NCI-H524 treated with DMSO at 0.1 percent for 48 hours (cell line): ENCODE measurements at places on chromosomes 12 and 14.

GRCh38 chr14:77000340-77001270 is 27.9 kb downstream of the IRF2BPL start:
- DNase-seq = no peak

- no peak for DNase-seq
Measured at GRCh38 chr12:71780237-71780822, 25.7 kb downstream of the RAB21 start.

DNA sequence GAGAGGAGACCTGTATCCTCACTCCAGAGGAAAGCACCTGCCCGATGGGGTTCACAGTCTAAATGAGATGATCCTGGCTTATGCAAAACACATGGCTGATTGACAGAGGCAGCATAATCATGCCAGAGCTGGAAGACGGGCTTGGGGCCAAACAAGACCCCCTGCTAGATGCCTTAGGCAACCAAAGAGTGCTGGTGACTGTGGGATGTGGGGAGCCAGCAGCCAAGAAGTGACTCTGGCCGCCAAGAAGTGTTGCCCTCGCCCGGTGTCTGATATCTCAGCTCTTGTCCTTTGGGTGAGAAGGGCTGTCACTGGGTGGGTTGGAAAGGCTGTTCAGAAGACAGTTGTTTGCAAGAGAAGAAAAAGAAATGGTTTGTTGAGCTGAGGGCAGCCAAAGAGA is 56.7 kb downstream of the PLEKHG3 start:
- no peak for DNase-seq

DNA sequence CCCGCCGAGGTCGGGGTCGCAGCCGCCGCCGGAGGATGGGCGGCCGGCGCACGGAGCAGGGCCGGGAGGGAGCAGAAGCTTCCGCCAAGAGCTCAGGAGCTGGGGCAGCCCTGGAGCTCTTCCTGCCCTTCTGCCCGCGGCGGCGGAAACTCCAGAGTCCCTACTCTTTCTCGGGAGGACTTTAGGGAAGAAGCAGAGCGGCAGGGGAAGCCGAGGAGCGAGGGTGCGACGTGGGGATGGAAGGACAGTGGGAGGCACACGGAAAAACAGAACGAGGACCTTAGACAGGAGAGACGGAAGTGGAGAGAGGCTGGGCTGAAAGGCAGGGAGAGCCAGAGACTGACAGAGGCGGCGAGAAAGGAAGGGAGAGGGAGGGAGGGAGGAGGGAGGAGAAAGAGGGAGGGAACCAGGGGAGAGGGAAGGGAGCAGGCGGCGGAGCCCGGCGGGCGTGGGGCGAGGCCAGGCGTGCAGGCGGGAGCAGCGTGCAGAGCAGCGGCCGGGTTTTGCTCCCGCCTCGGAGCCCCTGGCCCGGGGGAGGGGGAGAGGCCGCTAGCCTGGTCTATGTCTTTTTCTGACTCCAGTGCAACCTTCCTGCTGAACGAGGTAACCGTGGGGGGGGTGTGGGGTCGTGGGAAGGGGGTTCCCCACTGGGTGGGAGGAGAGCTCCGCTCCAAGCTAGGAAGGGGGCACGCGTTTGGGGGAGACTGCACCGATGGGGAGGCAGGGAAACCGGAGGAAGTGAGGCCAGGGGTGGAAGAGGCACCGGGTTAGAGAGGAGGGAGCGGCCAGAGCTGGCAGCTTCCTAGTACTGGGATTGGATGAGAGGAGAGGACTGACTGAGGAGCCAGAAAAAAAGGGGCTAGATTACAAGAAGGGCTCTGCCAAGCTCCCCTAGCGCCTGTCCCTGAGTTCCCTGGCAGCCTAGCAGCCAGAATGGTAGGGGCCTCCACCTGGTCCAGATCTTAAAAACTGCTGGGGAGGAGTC is 2.9 kb upstream of the CACNB3 start:
- no peak for DNase-seq

DNA sequence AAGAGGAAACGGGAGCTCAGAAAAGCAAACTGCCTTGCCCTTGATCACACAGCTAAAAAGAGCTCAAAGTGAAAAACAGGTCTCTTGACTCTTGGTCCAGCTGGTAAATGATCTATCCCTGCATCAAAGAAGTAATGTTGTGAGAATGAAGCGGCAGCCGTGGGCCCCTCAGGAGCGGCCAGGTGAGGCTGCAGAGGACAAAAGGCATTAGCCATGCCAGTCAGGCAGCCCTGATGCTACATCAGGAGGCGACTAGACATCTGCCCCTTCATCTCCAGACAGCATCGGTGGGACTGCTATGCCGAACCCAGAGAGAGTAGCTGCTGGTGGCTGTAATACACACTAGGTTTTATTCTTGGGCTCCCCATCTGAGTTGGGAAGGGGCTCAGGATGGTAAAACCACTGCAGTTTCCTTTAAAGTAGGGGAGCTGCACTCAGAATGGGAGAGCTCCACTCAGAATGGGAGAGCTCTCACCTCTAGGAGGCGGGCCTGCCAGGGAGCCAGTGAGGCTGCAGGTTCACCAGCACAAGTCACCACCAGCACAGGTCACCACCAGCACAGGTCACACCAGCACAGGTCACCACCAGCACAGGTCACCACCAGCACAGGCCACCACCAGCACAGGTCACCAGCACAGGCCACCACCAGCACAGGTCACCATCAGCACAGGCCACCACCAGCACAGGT is 120.1 kb downstream of the TSPAN9 start:
- DNase-seq = no peak

- no peak for DNase-seq
Measured at GRCh38 chr14:61513986-61514830, 181.1 kb upstream of the HIF1A start.

GRCh38 chr12:96198965-96199364 is 4.8 kb downstream of the ELK3 start:
- no peak for DNase-seq

DNA sequence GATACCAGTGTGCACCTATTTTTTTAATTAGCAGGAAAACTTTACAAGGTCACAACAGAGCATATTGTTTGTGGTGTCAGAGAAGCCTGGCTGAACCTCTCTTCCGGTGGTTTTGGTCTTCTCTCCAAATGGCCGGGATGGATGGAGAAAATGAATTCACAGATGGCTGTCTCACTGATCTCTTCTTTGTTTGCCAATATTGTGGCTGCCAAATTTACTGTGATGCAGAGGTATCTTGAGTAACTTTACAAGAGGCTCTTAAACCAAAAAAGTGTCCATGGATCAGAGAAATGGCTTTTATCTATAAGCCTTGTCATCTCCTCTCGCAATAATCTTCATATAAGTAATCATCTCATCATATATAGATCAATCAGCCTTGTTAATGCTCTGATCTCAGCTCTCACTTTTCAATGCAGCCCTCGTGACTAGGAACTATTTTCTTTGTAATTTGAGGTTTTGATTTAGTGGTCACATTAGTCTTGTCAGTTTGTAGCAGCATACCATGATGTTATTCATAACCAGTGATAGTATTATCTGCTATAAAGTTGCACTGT is 308.1 kb downstream of the EGLN3 start:
- no peak for DNase-seq

- no peak for DNase-seq
Measured at GRCh38 chr12:123998344-123998990, 25.5 kb downstream of the ZNF664 start.

GRCh38 chr14:89956661-89957009 is 908 bp downstream of the TDP1 start:
- DNase-seq = no peak

DNA sequence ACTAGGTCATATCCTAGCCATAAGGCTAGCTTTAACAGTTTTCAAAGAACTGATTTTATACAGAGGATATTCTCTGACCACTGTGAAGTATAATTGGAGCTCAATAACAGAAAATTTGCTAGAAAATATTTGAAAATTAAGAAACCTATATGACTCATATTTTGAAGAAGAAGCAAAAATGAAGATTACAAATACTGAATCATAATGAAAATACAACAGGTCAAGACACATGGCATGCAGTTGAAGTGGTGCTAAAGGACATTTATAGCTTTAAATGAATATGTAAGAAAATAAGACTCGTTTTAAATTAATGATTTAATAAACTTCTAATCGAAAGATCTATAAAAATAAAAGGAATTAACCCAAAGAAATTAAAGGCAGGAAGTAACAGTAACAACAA is 1234.6 kb downstream of the SLC16A7 start:
- DNase-seq = no peak

- no peak for DNase-seq
Measured at GRCh38 chr12:106709068-106709511, 65.4 kb upstream of the RIC8B start.

- no peak for DNase-seq
Measured at GRCh38 chr12:54352022-54352531, 12.2 kb downstream of the GPR84 start.

DNA sequence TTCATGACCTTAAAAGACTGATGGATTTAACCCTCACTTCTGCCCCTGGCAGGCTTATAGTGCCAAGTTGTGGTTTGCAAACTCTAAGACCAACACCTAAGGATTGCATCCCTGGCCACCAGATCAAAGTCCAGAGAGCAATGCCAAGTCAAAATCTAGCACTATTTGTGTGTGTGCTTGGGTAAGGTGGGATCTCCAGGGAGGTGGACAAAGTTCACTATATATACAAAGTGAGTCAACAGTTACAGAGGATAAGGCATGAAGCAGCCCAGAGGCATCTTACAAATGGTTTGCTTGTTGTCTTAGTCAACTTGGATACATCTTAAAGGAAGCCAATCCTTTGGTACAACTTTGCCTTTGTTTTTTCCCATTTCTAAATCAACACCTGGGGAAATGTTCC is 137.3 kb downstream of the MSRB3 start:
- no peak for DNase-seq

- no peak for DNase-seq
Measured at GRCh38 chr12:108856428-108857157, 790 bp downstream of the SSH1 start.

- no peak for DNase-seq
Measured at GRCh38 chr14:99538275-99538674, 57.1 kb downstream of the CCNK start.

DNA sequence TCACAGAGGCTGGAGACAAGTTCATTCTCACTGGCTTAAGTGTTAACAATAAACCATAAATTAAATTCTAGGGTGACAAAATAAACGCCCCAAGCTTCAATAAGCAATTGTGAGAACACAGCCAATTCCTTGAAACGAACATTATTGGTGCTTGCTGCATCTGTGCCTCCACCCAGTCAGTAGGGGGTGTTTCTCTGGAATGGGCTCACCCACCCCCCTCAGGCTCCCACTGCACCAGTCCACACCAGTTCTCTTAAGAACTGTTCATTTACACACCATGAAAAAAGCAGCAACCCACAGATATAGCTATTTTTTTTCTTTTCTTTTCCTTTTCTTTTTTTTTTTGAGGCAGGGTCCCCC is 34.7 kb downstream of the CDC42BPB start:
- no peak for DNase-seq

DNA sequence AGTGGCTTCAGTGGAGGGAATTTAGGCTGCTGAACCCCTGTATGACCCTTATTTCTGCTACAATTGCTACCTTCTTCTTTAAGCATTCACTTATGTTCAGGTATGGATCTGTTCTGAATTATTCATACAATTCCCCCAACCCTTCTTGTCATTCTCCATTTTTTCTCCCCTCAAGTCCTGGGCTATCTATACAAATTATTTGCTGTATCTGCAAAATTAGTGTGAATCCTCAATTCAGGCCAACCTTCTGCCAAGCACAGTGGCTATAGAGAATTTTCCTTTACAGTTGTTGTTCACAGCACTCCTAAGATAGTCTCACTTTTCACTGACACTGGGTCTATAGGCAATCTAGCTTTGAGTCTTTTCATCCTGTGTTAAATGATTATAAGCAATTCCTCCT is 119.2 kb upstream of the CNTN1 start:
- DNase-seq = no peak

- no peak for DNase-seq
Measured at GRCh38 chr12:122454739-122455138, 32.3 kb upstream of the CLIP1 start.

- no peak for DNase-seq
Measured at GRCh38 chr14:53564870-53565269, 391.8 kb downstream of the BMP4 start.

DNA sequence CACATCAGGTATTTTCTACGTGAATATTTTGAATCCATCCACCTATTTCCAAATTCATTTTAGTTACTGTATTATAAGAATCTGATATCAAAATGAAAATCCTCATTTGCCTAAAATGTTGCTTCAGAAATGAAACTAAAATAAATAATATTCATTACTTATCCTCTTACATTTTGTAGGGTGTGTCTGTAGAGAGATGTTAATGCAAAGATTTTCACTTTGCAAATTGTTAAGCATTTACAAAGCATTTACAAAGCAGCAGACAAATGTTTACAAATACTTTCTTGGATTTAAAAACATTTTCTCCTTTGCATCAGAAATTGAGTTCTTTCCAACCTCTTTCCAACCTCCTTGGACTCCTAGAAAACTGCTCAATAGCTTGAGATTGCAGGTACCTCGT is 360.0 kb upstream of the DCN start:
- DNase-seq = no peak

GRCh38 chr14:104350463-104351185 is 212.2 kb downstream of the KIF26A start:
- DNase-seq = no peak

DNA sequence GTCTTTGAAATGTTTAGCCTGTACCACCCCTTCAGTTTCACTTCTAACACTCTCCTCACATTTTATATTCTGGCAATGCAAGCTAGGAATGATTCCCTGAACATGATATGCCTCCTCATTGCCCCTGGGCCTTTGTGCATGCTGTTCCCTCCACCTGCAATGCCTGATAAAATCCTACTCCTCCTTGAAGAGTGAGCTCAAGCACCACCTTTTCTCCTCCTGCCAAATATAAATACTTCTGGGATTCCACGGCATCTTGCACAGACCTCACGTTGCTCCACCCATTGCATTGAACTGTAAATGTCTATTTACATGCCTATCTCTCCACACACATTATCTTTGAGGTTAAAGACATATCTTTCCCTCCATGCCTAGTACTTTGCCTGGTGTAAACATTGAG is 21.1 kb downstream of the NKX2-1 start:
- peak; percentile 68 for DNase-seq

GRCh38 chr12:113292547-113292946 is 42.4 kb downstream of the SLC8B1 start:
- DNase-seq = no peak

- no peak for DNase-seq
Measured at GRCh38 chr14:24434036-24434435, 4.3 kb downstream of the KHNYN start.
